ENCODE measurements at places on chromosomes 7 and 10.
A peak's percentile ranks its signal among the peaks of the same experiment; 100 is the strongest.

- DNase-seq = no peak
These were observed 32.6 kb downstream of the ARHGAP21 start for GRCh38 chr10:24690961-24691512.

DNA sequence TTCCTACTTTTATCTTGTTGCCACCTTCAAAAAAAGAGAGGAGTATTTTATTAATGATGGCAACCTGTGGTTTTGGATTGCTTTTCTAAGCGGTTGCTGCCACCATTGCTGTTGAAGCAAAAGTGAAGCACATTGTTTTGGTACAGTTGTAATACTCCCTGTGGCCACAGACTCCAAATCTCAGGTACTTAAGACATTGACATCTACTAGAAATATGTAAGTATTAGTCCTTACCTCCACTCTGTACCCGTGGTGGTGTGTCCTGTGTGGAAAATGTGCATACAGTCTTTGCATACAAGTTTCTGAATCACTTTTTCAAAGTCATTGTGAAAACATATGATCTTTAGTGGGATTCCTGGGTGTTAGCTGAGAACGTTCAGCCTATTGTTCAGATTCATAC lies 85.7 kb downstream of the ANLN start:
- peak; percentile 10 for DNase-seq

- DNase-seq = no peak
These were observed 159.1 kb downstream of the UBE2H start for GRCh38 chr7:129793506-129794310.

DNA sequence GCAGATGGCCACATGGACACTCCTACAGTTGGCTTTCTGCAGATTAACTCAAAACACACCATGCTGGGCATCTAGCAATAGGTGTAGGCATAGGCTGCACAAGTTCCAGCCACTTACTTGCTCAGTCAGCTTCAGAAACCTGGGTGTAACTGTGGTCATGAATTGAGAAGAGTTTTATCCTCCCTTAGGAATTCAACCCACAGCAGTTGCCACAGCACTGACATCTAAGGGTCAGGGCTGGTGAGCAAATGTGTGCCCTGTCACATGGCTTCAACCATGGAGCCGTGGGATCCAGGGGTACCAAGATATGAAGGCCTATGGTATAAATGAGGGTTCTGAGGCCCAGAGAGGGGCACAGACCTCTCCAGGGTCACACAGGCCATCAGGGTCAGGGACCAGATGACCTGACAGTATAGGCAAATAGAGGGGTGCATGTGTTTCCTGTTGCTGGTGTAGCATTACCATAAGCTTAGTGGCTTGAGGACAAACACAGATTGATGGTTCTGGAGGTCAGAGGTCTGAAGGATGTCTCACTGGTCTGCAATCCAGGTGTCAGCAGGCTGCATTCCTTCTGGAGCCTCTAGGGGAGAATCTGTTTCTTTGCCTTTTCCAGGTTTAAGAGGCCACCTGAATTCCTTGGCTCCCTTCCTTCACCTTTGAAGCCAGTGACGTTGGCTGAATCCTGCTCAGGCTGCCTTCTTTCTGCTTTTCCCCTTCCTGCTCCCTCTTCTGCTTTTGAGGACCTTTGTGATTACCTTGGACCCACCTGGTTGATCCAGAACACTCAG lies 24.1 kb downstream of the MINDY4 start:
- peak; percentile 69 for DNase-seq

DNA sequence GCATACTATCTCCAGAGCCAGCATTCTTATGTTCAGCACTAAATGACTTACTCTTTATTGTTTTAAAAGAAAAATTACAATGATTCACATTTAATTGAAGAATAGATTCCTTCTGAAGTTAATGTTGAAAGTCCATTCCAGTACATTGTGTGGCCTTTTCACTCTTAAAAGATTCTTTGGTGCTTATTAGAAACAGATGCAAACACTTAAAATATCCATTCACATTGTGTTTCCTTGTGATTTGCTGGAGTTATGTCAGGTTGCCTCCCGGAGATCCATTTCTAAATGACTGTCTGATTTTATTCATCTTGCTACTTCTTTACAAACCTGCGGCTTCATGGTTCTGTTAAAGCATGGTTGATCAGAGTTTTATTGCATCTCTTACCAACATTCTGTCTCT lies 152.8 kb downstream of the FOXP2 start:
- no peak for DNase-seq

- no peak for DNase-seq
These were observed 33.0 kb downstream of the PLEKHA1 start for GRCh38 chr10:122407375-122408125.

DNA sequence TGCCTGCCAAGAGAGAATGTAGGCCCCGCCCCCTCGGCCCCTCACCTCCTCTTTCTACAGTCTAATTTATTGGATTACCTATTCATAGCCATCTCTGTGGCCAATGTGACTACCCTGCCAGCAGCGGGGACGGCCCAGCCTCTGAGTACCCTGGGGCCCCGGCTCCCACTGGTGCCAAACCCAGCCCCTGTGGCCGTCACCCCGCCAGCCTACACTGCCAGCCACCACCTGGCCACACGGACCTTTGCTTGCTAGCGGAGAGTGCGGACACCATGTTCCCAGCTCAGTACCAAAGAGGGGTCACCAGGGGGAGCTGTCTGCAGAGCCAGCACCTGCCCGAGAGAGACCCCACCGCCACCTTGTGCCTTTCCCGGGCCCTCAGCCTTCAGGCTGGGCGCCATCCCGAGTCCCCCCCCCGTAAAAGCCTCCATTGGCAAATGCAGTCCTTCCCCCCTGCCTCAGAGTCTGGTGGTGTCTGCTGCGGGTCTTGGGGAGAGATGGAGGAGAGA lies 511.1 kb downstream of the ZNF37A start:
- DNase-seq = no peak

- no peak for DNase-seq
These were observed 300.7 kb upstream of the PITRM1 start for GRCh38 chr10:3473271-3473670.

GRCh38 chr10:78065611-78066010 lies 31.9 kb downstream of the RPS24 start:
- DNase-seq = no peak

DNA sequence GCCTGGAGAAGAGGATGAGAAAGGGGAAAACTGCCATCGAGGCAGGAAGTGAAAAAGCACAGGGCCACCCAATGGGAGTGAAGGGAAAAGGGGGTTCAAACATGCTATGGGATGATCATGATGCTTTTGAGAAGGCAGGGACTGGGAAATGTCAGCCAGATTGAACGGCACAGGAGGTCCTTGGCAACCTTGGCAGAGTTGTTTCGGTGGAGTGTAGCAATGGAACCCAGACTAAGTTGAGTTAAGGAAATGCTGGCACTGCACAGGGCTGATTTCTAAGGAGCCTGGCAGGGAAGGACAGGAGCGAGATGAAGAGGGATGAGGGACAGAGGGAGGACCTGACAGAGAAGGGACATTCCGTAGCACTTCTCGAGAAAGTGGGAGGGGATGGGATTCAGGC lies 101.4 kb downstream of the PIP4K2A start:
- DNase-seq = no peak

DNA sequence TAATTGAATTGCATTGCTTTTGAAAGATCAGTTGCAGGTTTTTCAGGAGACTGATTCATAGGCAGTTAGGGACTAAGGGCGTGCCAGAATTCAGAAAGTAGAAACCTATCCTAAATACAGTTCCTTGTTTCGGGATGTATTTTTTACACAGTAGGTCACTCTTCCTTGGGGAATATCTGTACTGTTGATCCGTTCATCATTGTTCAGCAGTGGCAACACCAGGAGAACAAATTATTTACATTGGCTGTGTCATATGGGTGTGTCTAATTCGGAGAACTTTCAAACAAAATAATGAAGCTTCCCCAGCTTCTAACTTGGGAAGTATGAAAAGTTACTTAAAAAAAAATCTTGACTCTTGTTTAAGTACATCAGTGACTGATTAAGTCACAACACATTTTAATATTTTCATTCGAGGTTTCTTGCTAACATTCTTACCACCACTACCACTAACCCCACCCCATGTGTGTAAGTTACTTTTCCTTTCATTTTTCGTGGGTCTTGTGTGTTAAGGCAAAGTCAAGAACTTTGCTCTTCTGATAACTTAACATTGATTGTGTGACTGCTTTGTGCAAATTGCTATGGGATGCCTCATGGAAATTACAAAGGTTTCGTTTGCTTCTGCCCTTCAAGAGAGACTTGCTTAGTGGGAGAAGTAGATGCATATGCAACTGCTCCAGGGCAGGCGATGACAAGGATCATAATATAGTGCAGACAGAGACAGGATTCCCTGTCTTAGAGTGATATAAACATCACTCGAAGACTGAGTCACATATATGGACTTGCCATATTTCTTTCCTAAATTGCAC lies 43.8 kb upstream of the RPA3 start:
- no peak for DNase-seq

GRCh38 chr10:78869508-78870454 lies 199.0 kb upstream of the ZMIZ1 start:
- DNase-seq = no peak

GRCh38 chr10:58608826-58609531 lies 96.3 kb downstream of the BICC1 start:
- DNase-seq = no peak

DNA sequence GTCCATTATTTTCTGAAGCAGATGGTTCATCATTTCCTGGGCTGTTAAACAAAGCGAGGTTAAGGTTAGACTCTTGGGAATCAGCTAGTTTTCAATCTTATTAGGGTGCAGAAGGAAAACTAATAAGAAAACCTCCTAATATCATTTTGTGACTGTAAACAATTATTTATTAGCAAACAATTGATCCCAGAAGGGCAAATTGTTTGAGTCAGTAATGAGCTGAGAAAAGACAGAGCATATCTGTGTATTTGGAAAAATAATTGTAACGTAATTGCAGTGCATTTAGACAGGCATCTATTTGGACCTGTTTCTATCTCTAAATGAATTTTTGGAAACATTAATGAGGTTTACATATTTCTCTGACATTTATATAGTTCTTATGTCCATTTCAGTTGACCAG lies 10.1 kb downstream of the BUB3 start:
- DNase-seq = no peak

GRCh38 chr10:128875956-128876736 lies 590.9 kb upstream of the MGMT start:
- no peak for DNase-seq

GRCh38 chr7:66313886-66314568 lies 108.9 kb downstream of the TPST1 start:
- no peak for DNase-seq

DNA sequence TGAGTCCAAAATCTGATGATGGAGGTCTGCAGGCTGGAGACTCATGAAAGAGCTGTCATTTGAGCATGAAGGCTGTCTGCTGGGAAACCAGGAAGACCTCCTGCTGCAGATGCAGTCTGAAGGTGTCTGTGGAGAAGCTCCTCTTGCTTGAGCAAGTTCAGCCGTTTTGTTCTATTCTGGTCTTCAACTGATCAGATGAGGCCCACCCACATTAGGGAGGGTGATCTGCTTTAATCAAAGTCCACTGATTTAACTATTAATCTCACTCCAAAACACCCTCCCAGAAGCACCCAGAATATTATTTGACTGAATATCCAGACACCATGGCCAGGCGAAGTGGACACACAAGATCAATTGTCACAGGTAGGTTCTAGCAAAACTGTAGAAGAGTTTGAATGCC lies 116.5 kb downstream of the GATA3 start:
- DNase-seq = no peak

DNA sequence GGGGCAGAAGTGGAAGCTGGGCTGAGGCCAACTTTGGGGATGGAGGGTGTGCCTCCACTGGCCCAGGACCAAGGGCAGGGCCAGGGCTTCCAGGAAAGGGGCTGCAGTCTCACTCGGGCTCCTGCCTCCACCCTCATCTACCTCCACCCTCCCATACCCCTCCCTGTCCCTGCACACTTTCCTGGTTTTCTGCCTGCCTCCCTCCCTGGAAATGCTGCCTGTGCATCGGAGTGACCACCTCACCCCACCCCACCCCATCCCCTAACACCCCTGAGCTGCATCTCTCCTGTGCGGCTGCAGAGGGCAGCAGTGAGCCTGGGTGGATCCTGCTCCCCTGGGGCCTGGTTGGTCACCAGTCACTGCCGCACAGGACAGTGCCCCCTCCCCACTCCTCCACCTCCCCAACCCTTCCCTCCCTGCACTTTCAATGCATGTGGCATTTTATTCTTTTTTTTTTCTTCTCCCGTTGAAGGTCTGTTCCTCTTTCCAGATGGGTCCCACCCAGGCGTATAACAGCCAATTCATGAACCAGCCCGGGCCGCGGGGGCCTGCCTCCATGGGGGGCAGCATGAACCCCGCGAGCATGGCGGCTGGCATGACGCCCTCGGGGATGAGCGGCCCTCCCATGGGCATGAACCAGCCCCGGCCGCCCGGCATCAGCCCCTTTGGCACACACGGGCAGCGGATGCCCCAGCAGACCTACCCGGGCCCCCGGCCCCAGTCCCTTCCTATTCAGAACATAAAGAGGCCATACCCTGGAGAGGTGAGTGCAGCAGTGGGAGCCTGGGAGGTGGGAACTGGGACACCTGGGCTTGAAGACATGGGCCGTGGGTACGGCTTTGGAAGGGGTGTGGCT lies 54.1 kb upstream of the PPIF start:
- DNase-seq = peak; percentile 67

DNA sequence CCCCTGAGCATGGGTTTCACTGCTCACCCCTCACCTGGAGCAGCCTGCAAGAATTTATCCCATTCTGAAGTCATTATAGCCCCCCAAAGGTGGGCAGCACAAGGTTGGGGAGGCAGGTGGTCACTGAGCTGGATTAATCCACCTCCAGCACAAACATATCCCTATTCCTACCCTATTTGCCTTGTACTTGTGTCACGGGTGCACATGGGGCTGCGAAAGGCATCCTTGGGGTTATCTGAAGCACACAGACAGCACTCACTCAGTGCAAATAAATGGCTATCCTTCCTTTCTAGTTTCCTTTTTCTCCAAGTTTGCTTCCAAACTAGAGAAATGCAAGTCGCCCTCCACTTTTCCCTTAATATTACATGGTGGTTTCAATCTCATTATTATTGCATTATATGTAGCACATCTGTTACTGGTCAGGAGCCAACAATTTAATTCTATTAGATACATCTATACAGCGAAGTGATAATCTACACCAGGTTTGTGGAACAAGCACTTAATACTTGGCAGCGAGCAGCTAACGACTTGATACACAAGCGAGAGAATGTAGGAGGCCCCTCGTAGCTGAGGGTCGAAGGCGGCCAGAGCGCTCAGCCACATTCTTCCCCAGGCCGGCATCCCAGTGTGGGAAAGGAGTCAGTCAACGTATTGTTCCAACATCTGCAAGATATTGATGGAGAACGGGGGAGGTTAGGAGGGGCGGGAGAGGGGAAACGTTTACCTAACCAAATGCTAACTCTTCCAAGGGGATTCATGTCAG lies 121.3 kb upstream of the HABP2 start:
- DNase-seq = no peak

- DNase-seq = no peak
These were observed 274.6 kb upstream of the HABP2 start for GRCh38 chr10:113278221-113278620.

- DNase-seq = no peak
These were observed 21.1 kb downstream of the CUL1 start for GRCh38 chr7:148719753-148720152.

All from mesendoderm (in vitro differentiated cells).